ENCODE measurements at places on chromosomes 12 and 14.

- no peak for DNase-seq
- H3K27me3 ChIP-seq, result no peaks in the 10 kb centered on the region
- H3K27ac ChIP-seq, result peak overlapping the region; percentile 0
- H3K4me3 ChIP-seq, result peak overlapping the region; percentile 46
- H3K36me3 ChIP-seq, result no peaks in the 10 kb centered on the region
- peaks cover 22% of the 10 kb centered on the region for H3K4me1 ChIP-seq
Measured at GRCh38 chr12:94147387-94147990, 888 bp upstream of the PLXNC1 start.

DNA sequence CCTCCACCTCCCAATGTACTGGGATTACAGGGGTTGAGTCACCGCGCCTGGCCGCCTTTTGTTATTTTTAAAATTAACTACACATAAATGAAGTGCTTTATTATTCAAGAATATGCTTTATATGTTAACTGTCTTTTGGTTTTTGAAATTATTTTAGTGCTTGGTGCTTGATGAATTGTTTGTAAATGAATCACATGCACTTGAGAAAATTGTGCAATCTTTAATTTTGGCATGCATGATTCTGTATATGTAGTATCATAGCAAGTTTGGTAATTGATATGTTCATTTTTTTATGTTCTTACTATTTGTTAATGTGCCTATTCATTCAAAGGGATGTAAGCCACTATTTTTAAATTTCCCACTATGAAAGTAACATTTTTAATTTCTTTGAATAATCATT is 440.9 kb downstream of the NAV3 start:
- H3K4me1 ChIP-seq, result no peaks in the 10 kb centered on the region
- no peaks in the 10 kb centered on the region for H3K27me3 ChIP-seq
- H3K4me3 ChIP-seq, result no peak overlapping the region
- no peak overlapping the region for H3K27ac ChIP-seq
- no peak for DNase-seq

GRCh38 chr12:53530061-53530460 is 22.8 kb upstream of the NPFF start:
- no peak for DNase-seq
- H3K4me3 ChIP-seq, result no peak overlapping the region
- no peak overlapping the region for H3K27ac ChIP-seq

DNA sequence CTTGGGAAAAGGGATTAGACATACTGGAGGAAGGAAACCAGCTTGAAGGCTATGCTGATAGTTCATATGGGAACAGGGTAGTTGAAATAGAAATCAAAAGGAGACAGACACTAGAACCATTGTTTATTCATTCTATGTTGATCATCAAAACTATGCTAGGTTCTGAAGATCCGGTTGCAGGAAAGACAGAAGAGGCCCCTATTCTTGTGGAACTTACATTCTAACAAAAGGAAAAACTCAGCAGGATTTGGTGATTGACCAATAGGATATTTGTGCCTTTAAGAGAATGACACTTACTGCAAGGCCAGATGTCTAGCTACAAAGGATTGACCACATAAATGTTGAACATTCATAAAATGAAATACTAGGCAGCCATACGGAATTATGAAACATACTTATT is 179.2 kb downstream of the AKAP6 start:
- H3K27me3 ChIP-seq, result no peaks in the 10 kb centered on the region
- no peaks in the 10 kb centered on the region for H3K4me1 ChIP-seq
- H3K4me3 ChIP-seq, result no peak overlapping the region
- no peaks in the 10 kb centered on the region for H3K36me3 ChIP-seq
- DNase-seq, result no peak
- H3K27ac ChIP-seq, result no peak overlapping the region

GRCh38 chr12:93943780-93944179 is 204.6 kb upstream of the PLXNC1 start:
- no peaks in the 10 kb centered on the region for H3K36me3 ChIP-seq
- H3K4me1 ChIP-seq, result no peaks in the 10 kb centered on the region
- H3K27me3 ChIP-seq, result no peaks in the 10 kb centered on the region
- no peak for DNase-seq
- no peak overlapping the region for H3K27ac ChIP-seq
- no peak overlapping the region for H3K4me3 ChIP-seq

DNA sequence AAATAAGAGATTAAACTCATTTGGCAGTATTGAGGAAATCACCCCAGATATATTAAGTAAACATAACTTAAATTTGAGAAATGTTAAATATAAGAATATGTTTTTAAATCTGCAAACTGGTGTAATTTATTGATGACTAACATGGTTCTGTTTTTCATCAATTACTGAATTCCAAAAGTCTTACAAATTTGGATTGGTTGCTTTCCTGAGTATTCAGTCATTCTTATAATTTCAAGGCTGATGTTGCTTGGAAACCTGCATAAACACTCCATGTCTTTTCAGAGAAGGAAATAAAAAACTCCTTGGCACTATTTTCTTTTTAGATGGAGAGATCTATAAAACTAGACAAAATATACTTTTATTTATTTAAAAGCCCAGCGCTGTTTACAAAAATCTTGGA is 71.7 kb downstream of the NOVA1 start:
- H3K27me3 ChIP-seq, result no peaks in the 10 kb centered on the region
- H3K4me3 ChIP-seq, result no peak overlapping the region
- no peak overlapping the region for H3K27ac ChIP-seq
- no peak for DNase-seq

GRCh38 chr14:98932431-98933325 is 339.3 kb downstream of the BCL11B start:
- H3K27me3 ChIP-seq, result no peaks in the 10 kb centered on the region
- H3K4me3 ChIP-seq, result no peak overlapping the region
- H3K36me3 ChIP-seq, result no peaks in the 10 kb centered on the region
- H3K27ac ChIP-seq, result no peak overlapping the region

DNA sequence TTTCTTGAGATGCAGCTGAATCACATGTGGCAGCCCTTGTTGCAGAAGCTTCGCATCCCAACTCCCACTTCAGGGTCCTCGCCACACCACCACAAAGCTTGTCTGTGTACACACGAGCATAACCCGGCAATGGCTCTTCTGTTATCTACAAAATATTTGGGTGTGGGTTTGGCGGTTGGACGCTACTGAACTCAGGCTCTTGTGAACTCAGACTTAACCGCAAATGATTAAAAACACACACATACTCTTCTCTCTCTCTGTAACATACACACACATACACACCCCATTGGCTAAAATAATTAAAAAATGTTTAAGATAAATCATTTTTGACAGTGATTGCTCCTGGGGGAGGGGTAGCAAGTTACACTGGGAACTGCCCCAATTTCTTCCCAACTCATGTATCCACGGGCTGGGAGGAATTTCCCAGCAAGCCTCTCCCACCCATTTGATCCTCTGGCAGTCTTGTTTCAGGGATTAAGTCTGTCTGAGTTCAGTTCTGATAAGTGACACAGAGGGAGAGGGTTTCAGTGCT is 63.7 kb upstream of the MANSC4 start:
- no peaks in the 10 kb centered on the region for H3K4me1 ChIP-seq
- no peak overlapping the region for H3K27ac ChIP-seq
- no peak for DNase-seq
- H3K27me3 ChIP-seq, result no peaks in the 10 kb centered on the region

- H3K36me3 ChIP-seq, result no peaks in the 10 kb centered on the region
- no peak overlapping the region for H3K4me3 ChIP-seq
- no peaks in the 10 kb centered on the region for H3K4me1 ChIP-seq
- no peaks in the 10 kb centered on the region for H3K27me3 ChIP-seq
- H3K27ac ChIP-seq, result no peak overlapping the region
Measured at GRCh38 chr14:55454264-55455002, 14.0 kb upstream of the TBPL2 start.
